Ureter (tissue), 1 donor: ENCODE measurements at places on chromosomes 6 and 20. TPM values are rescaled to one million over a fixed set of nuclear protein-coding genes. Genes with fewer than 3 reads are reported as not detected.

The VNN1 gene
- total RNA-seq, result 0.23 TPM

The GPSM3 gene
- total RNA-seq, result 33.9 TPM

The LY86 gene
- 1.8 TPM for total RNA-seq

The PTK6 gene
- 55.1 TPM for total RNA-seq

The SUMO4 gene
- 5.0 TPM for total RNA-seq

GRCh38 chr6:14401246-14401645, 283.7 kb downstream of the CD83 start:
- DNase-seq, result no peak

- DNase-seq, result no peak
Observed at GRCh38 chr6:148887181-148887580, 140.4 kb downstream of the UST start.

DNA sequence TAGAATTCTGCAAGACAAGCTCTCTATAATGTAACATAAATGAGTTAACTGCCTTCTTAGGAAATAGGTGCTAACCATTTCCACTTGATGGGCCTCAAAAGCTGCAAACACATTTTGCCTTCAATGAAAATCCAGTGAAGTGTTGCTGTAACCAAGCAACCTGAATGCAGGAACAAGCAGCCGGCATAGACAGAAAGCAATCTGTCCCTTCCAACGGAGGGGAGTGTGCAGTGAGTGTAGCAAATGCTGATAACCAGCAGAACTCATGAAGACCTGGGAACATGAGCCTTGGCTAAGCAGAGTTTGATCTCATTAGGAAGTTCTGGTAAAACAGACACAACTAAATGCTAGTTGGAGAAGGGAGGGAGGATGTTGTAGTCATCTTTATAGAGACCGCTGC, 697.8 kb downstream of the KIF16B start:
- DNase-seq, result no peak

GRCh38 chr6:40425192-40425919, 161.8 kb downstream of the LRFN2 start:
- no peak for DNase-seq
